Activated naive CD8-positive, alpha-beta T cell treated with anti-CD3 and anti-CD28 coated beads, Interleukin-2, amount 10 ng/mL, durations not matched to agents 7 days and 5 days (primary cell): ENCODE measurements at places on chromosomes 16 and 17. TPM values are rescaled to one million over a fixed set of nuclear protein-coding genes. Genes with fewer than 3 reads are reported as not detected.

- no peaks in the 10 kb centered on the region for H3K4me1 ChIP-seq
- DNase-seq = no peak
- peaks cover 37% of the 10 kb centered on the region for H3K27me3 ChIP-seq
- H3K27ac ChIP-seq = no peak overlapping the region
These were observed 19.7 kb upstream of the MEIOC start for GRCh38 chr17:44636562-44636961.

MT4 gene
- total RNA-seq = not detected

GRCh38 chr17:47219621-47220475 is 10.7 kb downstream of the MYL4 start:
- DNase-seq = no peak
- H3K36me3 ChIP-seq = peaks cover 9% of the 10 kb centered on the region
- peak overlapping the region; percentile 87 for H3K27ac ChIP-seq
- H3K4me1 ChIP-seq = peaks cover 57% of the 10 kb centered on the region
- H3K27me3 ChIP-seq = peaks cover 2% of the 10 kb centered on the region

AURKB gene
- 128 TPM for total RNA-seq

GRCh38 chr17:79695797-79696609 is 34.7 kb upstream of the ENPP7 start:
- no peak for DNase-seq
- no peak overlapping the region for H3K4me3 ChIP-seq
- H3K27ac ChIP-seq = no peak overlapping the region
- no peaks in the 10 kb centered on the region for H3K36me3 ChIP-seq
- H3K4me1 ChIP-seq = peaks cover 2% of the 10 kb centered on the region

DNA sequence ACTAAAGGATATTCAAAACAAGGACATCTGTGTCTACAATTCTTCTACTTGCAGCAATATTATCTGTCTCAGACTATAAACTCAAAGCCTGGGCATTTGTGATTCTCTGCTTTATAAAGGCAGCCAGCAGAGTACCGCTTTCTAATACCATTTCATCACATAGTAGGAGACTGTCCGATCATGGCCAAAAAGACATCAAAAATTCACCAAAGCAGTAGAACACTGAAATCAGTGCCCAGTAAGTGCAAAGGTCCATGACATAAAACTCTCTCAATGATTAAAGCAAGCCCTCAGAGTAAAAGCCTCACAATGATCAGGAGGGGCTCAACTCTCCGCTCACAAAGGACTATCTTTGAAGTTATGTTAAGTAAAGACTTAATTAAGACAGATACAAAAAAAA is 23.0 kb downstream of the ERN1 start:
- no peaks in the 10 kb centered on the region for H3K27me3 ChIP-seq
- no peak overlapping the region for H3K27ac ChIP-seq
- no peak for DNase-seq
- H3K4me3 ChIP-seq = no peak overlapping the region
- peaks cover 15% of the 10 kb centered on the region for H3K4me1 ChIP-seq
- peaks cover 2% of the 10 kb centered on the region for H3K36me3 ChIP-seq

GRCh38 chr17:33925649-33926048 is 329.4 kb upstream of the CCL2 start:
- no peak overlapping the region for H3K27ac ChIP-seq
- H3K36me3 ChIP-seq = no peaks in the 10 kb centered on the region
- H3K27me3 ChIP-seq = peaks cover 9% of the 10 kb centered on the region
- no peaks in the 10 kb centered on the region for H3K4me1 ChIP-seq
- H3K4me3 ChIP-seq = no peak overlapping the region

DNA sequence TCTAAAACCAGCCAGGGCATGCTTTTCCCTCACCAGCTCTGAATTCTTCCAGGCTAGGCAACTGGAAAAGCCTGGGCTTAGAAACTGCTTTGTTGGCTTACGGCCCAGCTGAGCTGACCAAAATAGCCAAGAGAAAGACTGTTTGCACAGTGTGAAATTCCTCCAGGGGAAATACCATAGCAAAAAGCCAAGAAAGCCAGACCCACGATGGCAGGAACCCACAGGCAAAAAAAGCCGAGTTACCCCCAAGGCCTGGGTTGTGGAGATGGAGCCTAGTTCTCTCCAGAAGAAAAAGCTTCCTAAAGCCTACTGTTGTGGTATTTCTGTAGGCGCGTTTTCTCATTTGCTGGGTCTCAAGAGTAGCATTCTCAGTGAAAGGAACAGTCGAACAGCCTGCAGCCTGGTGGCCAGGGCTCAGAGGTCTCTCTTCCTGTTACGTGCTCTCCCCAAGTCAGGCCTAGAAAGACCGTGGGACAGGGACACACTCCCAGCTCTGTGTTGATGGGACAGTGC is 9.2 kb downstream of the SP2 start:
- no peak for DNase-seq
- no peak overlapping the region for H3K27ac ChIP-seq
- peaks cover 15% of the 10 kb centered on the region for H3K36me3 ChIP-seq
- H3K4me3 ChIP-seq = no peak overlapping the region

GRCh38 chr17:67076290-67076689 is 31.9 kb downstream of the CACNG1 start:
- no peak overlapping the region for H3K4me3 ChIP-seq
- no peak overlapping the region for H3K27ac ChIP-seq

DNA sequence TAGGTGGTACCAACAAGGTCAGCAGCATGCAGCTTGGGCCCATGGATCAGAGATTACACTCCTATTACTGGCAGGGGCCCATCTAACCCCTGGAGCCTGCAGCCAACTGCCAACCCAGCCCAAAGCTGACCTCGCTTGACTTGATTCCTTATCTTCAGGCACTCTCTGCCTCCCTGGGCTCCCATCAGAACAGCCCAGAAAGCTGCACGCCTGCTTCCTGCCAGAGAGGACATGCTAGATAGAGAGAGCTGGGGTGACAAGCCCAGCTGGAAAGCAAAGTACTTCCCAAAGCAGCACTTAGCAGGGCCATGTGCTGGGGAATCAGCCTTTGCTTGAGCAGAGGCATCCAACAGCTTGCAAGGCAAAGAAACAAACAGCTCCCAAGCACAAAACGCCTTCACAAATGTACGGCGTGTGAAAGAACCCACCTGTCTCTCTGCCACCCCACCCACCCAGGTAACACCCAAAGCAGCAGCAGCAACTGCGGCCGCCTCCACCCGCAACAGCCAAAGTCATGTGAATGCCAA is 74.2 kb upstream of the NLK start:
- no peak overlapping the region for H3K27ac ChIP-seq
- no peaks in the 10 kb centered on the region for H3K4me1 ChIP-seq
- H3K36me3 ChIP-seq = no peaks in the 10 kb centered on the region
- H3K27me3 ChIP-seq = peaks cover 13% of the 10 kb centered on the region

- no peaks in the 10 kb centered on the region for H3K4me1 ChIP-seq
- H3K27ac ChIP-seq = no peak overlapping the region
- no peaks in the 10 kb centered on the region for H3K36me3 ChIP-seq
- H3K4me3 ChIP-seq = no peak overlapping the region
- no peak for DNase-seq
- H3K27me3 ChIP-seq = peaks cover 4% of the 10 kb centered on the region
These were observed 16.9 kb downstream of the MYO1D start for GRCh38 chr17:32859857-32860525.

HOXB8 gene
- not detected for total RNA-seq

TBC1D3 gene
- not detected for total RNA-seq

GRCh38 chr17:12646761-12647422 is 18.8 kb upstream of the MYOCD start:
- H3K27me3 ChIP-seq = no peaks in the 10 kb centered on the region
- no peak overlapping the region for H3K4me3 ChIP-seq
- no peak for DNase-seq
- no peak overlapping the region for H3K27ac ChIP-seq
- no peaks in the 10 kb centered on the region for H3K36me3 ChIP-seq

- peaks cover 5% of the 10 kb centered on the region for H3K27me3 ChIP-seq
- no peaks in the 10 kb centered on the region for H3K4me1 ChIP-seq
- H3K4me3 ChIP-seq = no peak overlapping the region
- no peaks in the 10 kb centered on the region for H3K36me3 ChIP-seq
- no peak overlapping the region for H3K27ac ChIP-seq
These were observed 8.4 kb upstream of the GAA start for GRCh38 chr17:80092959-80093358.

GRCh38 chr17:29591146-29591736 is 1.7 kb upstream of the ANKRD13B start:
- H3K27me3 ChIP-seq = no peaks in the 10 kb centered on the region
- peak overlapping the region; percentile 60 for H3K27ac ChIP-seq
- H3K4me1 ChIP-seq = peaks cover 41% of the 10 kb centered on the region
- DNase-seq = peak; percentile 58
- H3K36me3 ChIP-seq = no peaks in the 10 kb centered on the region
- peak overlapping the region; percentile 87 for H3K4me3 ChIP-seq

C16orf46 gene
- total RNA-seq = 0.53 TPM

DNA sequence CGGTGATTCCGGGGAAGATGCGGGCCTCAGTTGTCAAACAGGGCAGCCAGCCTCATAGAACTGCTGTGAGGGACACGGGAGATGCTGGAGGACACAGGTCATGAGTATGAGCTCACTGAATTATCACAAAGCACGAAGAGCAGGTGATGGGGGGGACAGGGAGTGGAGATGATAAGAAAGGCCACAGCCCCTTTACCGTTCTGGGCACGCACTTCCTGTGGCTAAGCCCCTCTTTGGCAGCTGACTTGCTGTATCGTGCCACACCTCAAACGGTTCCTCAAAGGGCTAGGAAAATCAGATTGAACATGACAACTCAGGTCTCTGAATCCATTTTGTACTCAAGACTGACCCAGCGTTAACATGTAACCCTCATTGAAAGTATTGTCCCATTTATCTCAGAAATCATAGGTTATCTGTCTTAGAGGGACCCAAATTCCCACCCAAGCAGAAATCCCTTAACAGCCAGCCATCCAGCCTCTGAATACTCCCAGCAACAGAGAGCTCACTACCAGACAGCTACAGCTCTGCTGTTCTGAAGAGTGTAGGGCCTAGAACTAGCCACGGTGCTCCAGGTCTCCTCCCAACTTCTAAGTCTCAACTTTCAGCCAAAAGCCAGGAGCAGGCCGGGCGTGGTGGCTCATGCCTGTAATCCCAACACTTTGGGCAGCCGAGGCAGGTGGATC is 5.0 kb upstream of the SRL start:
- peaks cover 4% of the 10 kb centered on the region for H3K27me3 ChIP-seq
- no peak for DNase-seq
- peaks cover 17% of the 10 kb centered on the region for H3K4me1 ChIP-seq
- H3K27ac ChIP-seq = no peak overlapping the region
- H3K4me3 ChIP-seq = no peak overlapping the region

- H3K27me3 ChIP-seq = peaks cover 29% of the 10 kb centered on the region
- peak within 1 kb of the TSS; percentile 99 for H3K4me3 ChIP-seq
- H3K27ac ChIP-seq = peak within 1 kb of the TSS; percentile 96
These were observed at the start of gene CBX4 for GRCh38 chr17:79839356-79840268. CBX4 (minus strand) TSS chr17:79839440; CDS start chr17:79839251, 189 bp downstream.

CACNG1 gene
- total RNA-seq = not detected

- no peaks in the 10 kb centered on the region for H3K27me3 ChIP-seq
- H3K36me3 ChIP-seq = peaks cover 11% of the 10 kb centered on the region
- DNase-seq = no peak
- no peak overlapping the region for H3K4me3 ChIP-seq
- H3K27ac ChIP-seq = no peak overlapping the region
These were observed 6.2 kb upstream of the DUSP14 start for GRCh38 chr17:37483311-37484039.

CMTM2 gene
- 1.3 TPM for total RNA-seq

GRCh38 chr16:27974896-27975540 is 88.5 kb downstream of the GSG1L start:
- H3K27ac ChIP-seq = no peak overlapping the region
- peaks cover 5% of the 10 kb centered on the region for H3K4me1 ChIP-seq
- H3K27me3 ChIP-seq = peaks cover 32% of the 10 kb centered on the region
- H3K36me3 ChIP-seq = no peaks in the 10 kb centered on the region
- no peak overlapping the region for H3K4me3 ChIP-seq

DNA sequence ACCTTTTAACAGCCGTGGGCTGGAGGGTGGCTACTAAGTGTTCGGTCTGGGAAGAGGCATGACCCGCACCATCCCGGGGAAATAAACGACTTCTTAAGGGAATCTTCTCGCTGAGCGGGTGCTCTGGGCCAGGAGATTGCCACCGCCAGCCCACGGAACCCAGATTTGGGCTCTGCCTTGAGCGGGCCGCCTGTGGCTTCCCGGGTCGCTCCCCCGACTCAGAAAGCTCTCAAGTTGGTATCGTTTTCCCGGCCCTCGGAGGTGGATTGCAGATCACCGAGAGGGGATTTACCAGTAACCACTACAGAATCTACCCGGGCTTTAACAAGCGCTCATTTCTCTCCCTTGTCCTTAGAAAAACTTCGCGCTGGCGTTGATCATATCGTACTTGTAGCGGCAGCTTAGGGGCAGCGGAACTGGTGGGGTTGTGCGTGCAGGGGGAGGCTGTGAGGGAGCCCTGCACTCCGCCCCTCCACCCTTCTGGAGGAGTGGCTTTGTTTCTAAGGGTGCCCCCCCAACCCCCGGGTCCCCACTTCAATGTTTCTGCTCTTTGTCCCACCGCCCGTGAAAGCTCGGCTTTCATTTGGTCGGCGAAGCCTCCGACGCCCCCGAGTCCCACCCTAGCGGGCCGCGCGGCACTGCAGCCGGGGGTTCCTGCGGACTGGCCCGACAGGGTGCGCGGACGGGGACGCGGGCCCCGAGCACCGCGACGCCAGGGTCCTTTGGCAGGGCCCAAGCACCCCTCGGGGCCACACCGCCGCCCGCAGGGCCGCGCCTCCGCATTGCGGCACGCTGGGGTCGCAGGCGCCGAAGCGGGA is 3.6 kb upstream of the CBX4 start:
- peak; percentile 60 for DNase-seq
- H3K36me3 ChIP-seq = peaks cover 5% of the 10 kb centered on the region
- peak overlapping the region; percentile 38 for H3K27ac ChIP-seq

- no peaks in the 10 kb centered on the region for H3K4me1 ChIP-seq
- H3K27ac ChIP-seq = no peak overlapping the region
- DNase-seq = no peak
- peaks cover 42% of the 10 kb centered on the region for H3K27me3 ChIP-seq
- no peak overlapping the region for H3K4me3 ChIP-seq
These were observed 29.2 kb upstream of the EFCAB3 start for GRCh38 chr17:62351176-62351575.

JMJD8 gene
- total RNA-seq = 38.3 TPM

GRCh38 chr16:76959166-76959565 is 231.8 kb upstream of the MON1B start:
- H3K4me1 ChIP-seq = no peaks in the 10 kb centered on the region
- H3K27me3 ChIP-seq = no peaks in the 10 kb centered on the region
- no peak for DNase-seq

- H3K27me3 ChIP-seq = no peaks in the 10 kb centered on the region
- peaks cover 2% of the 10 kb centered on the region for H3K36me3 ChIP-seq
- no peak for DNase-seq
- no peak overlapping the region for H3K4me3 ChIP-seq
- no peak overlapping the region for H3K27ac ChIP-seq
- peaks cover 18% of the 10 kb centered on the region for H3K4me1 ChIP-seq
These were observed 12.8 kb downstream of the CAVIN1 start for GRCh38 chr17:42410319-42410685.

PIRT gene
- total RNA-seq = not detected

- H3K27me3 ChIP-seq = no peaks in the 10 kb centered on the region
- no peak for DNase-seq
- no peaks in the 10 kb centered on the region for H3K4me1 ChIP-seq
- H3K27ac ChIP-seq = no peak overlapping the region
These were observed 104.2 kb downstream of the ADCY9 start for GRCh38 chr16:4011940-4012629.

GRCh38 chr16:2968368-2968737 is 795 bp upstream of the PAQR4 start:
- peaks cover 27% of the 10 kb centered on the region for H3K4me1 ChIP-seq
- H3K27ac ChIP-seq = no peak overlapping the region
- peaks cover 3% of the 10 kb centered on the region for H3K36me3 ChIP-seq
- H3K27me3 ChIP-seq = peaks cover 23% of the 10 kb centered on the region
- peak overlapping the region; percentile 82 for H3K4me3 ChIP-seq

- H3K27me3 ChIP-seq = no peaks in the 10 kb centered on the region
- H3K4me1 ChIP-seq = peaks cover 23% of the 10 kb centered on the region
- DNase-seq = no peak
- H3K4me3 ChIP-seq = no peak overlapping the region
- peaks cover 30% of the 10 kb centered on the region for H3K36me3 ChIP-seq
These were observed 26.6 kb downstream of the NLK start for GRCh38 chr17:28069061-28069460.
